H9 (cell line): ENCODE measurements at places on chromosomes 1 and 21. TPM values are rescaled to one million over a fixed set of nuclear protein-coding genes. Genes with fewer than 3 reads are reported as not detected.

GRCh38 chr21:42445311-42445710 is 41.6 kb downstream of the UBASH3A start:
- H3K4me1 ChIP-seq: no peaks in the 10 kb centered on the region
- no peaks in the 10 kb centered on the region for H3K27me3 ChIP-seq
- DNase-seq: no peak
- H3K27ac ChIP-seq: no peak overlapping the region

GRCh38 chr1:89948722-89949345 is 46.1 kb upstream of the ZNF326 start:
- DNase-seq: no peak
- H3K4me1 ChIP-seq: peaks cover 5% of the 10 kb centered on the region
- H3K27me3 ChIP-seq: no peaks in the 10 kb centered on the region

The RYR2 gene
- 3.3 and 3.4 TPM in 2 replicates for total RNA-seq

- peaks cover 9% of the 10 kb centered on the region for H3K36me3 ChIP-seq
- H3K4me3 ChIP-seq: peak overlapping the region; percentile 94
- DNase-seq: no peak
- H3K4me1 ChIP-seq: peaks cover 6% of the 10 kb centered on the region; the same call in 1 of the 2 replicates
- H3K27ac ChIP-seq: no peak overlapping the region
- H3K27me3 ChIP-seq: no peaks in the 10 kb centered on the region
Observed at GRCh38 chr1:56577406-56578137, 1.8 kb downstream of the PLPP3 start.

The CLCA1 gene
- not detected in 2 replicates for total RNA-seq

GRCh38 chr21:42569732-42570301 is 56.2 kb downstream of the SLC37A1 start:
- H3K4me3 ChIP-seq: no peak overlapping the region
- no peak for DNase-seq
- no peaks in the 10 kb centered on the region for H3K4me1 ChIP-seq
- no peaks in the 10 kb centered on the region for H3K27me3 ChIP-seq
- H3K27ac ChIP-seq: no peak overlapping the region

The HSPB7 gene
- not detected in 2 replicates for total RNA-seq

- H3K4me3 ChIP-seq: no peak overlapping the region
- DNase-seq: no peak
- no peaks in the 10 kb centered on the region for H3K36me3 ChIP-seq
- H3K27me3 ChIP-seq: no peaks in the 10 kb centered on the region
- no peaks in the 10 kb centered on the region; the same call in 1 of the 2 replicates for H3K4me1 ChIP-seq
Observed at GRCh38 chr1:235703506-235703905, 53.9 kb upstream of the GNG4 start.

GRCh38 chr1:75438355-75438754 is 172.6 kb downstream of the SLC44A5 start:
- DNase-seq: no peak
- no peaks in the 10 kb centered on the region for H3K4me1 ChIP-seq
- no peaks in the 10 kb centered on the region for H3K36me3 ChIP-seq
- H3K27me3 ChIP-seq: no peaks in the 10 kb centered on the region
- H3K27ac ChIP-seq: no peak overlapping the region

The OR10J1 gene
- not detected in 2 replicates for total RNA-seq

DNA sequence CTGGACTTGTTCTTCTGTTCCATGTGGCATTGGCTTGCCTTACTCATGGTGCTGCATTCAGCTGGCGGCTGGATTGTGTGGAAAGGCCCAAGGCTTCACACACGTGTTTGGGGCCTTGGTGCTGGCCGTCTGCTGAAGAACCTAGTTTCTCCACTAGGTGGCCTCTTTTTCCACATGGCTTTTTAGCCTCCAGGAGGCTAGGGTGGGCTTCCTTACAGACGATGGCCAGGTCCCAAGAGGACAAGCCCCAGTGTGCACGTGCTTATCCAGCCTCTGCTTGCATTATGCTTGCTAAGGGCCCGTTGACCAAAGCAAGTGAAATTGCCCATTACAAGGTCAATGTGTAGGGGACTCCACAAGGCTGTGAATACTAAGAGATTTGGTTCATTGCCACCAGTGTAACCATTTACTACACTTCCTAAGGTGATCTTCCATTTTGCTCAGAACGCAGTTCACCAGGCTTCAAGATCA is 47.5 kb upstream of the FOXO6 start:
- no peaks in the 10 kb centered on the region for H3K27me3 ChIP-seq
- no peaks in the 10 kb centered on the region for H3K36me3 ChIP-seq
- H3K4me3 ChIP-seq: no peak overlapping the region
- DNase-seq: peak; percentile 80
- H3K27ac ChIP-seq: no peak overlapping the region

DNA sequence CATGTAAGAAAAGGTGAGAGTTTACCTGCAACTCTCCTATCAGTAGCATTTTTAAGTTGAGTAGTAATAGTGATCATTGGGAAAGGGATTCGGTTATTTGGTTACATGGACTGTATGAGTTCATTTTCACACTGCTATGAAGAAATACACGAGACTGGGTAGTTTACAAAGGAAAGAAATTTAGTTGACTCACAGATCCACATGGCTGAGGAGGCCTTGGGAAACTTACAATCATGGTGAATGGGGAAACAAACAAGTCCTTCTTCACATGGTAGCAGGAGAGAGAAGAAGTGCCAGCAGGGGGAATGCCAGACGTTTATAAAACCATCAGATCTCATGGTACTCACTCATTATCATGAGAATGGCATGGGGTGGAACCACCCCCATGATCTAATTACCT is 59.3 kb upstream of the FBXO28 start:
- H3K36me3 ChIP-seq: peaks cover 6% of the 10 kb centered on the region; the same call in 2 of the 3 replicates
- DNase-seq: no peak
- H3K4me1 ChIP-seq: peaks cover 3% of the 10 kb centered on the region; the same call in 1 of the 2 replicates
- H3K4me3 ChIP-seq: no peak overlapping the region
- H3K27ac ChIP-seq: no peak overlapping the region
- no peaks in the 10 kb centered on the region for H3K27me3 ChIP-seq

- no peak for DNase-seq
- no peak overlapping the region for H3K27ac ChIP-seq
- H3K36me3 ChIP-seq: no peaks in the 10 kb centered on the region
- H3K4me3 ChIP-seq: no peak overlapping the region
- no peaks in the 10 kb centered on the region; the same call in 1 of the 2 replicates for H3K27me3 ChIP-seq
Observed at GRCh38 chr1:145877923-145878486, 7.7 kb downstream of the ANKRD35 start.

The DNM3 gene
- total RNA-seq: 2.7 and 3.3 TPM in 2 replicates

The PPIAL4G gene
- total RNA-seq: not detected in 2 replicates

The KRTAP11-1 gene
- total RNA-seq: not detected in 2 replicates

GRCh38 chr1:115158181-115158580 is 68.9 kb upstream of the TSPAN2 start:
- H3K27ac ChIP-seq: no peak overlapping the region
- no peaks in the 10 kb centered on the region for H3K27me3 ChIP-seq
- H3K4me1 ChIP-seq: no peaks in the 10 kb centered on the region
- H3K36me3 ChIP-seq: no peaks in the 10 kb centered on the region
- H3K4me3 ChIP-seq: no peak overlapping the region

The TENT5C gene
- total RNA-seq: 0.18 and 0.37 TPM in 2 replicates

GRCh38 chr1:22241250-22241649 is 98.4 kb upstream of the WNT4 start:
- no peak for DNase-seq
- H3K27ac ChIP-seq: no peak overlapping the region
- no peak overlapping the region for H3K4me3 ChIP-seq

GRCh38 chr1:3910049-3910731 is 10.1 kb upstream of the C1orf174 start:
- DNase-seq: no peak
- H3K27ac ChIP-seq: no peak overlapping the region
- no peak overlapping the region for H3K4me3 ChIP-seq
- H3K36me3 ChIP-seq: no peaks in the 10 kb centered on the region
- H3K4me1 ChIP-seq: no peaks in the 10 kb centered on the region; the same call in 1 of the 2 replicates
- no peaks in the 10 kb centered on the region for H3K27me3 ChIP-seq

DNA sequence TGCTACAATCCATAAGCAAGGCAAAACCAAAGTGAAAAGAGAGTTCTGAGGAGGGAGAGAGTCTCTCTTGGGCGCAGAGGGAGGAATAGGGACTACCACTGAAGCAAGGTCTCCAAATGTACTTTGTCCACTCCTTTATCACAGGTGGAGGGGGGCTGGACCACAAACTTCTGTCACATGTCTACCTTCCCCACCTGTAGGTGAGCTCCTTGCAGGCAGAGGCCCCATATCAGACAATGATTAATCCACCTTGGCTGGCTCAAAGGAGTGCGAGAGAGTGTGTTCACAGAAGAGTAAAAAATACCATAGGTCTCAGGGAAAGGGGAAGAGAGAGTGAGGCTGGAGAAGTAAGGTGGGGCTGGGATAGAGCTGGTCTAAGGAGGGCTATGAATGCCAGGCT is 4.5 kb downstream of the BEND5 start:
- H3K36me3 ChIP-seq: peaks cover 12% of the 10 kb centered on the region
- DNase-seq: no peak
- H3K27ac ChIP-seq: no peak overlapping the region
- H3K27me3 ChIP-seq: no peaks in the 10 kb centered on the region

DNA sequence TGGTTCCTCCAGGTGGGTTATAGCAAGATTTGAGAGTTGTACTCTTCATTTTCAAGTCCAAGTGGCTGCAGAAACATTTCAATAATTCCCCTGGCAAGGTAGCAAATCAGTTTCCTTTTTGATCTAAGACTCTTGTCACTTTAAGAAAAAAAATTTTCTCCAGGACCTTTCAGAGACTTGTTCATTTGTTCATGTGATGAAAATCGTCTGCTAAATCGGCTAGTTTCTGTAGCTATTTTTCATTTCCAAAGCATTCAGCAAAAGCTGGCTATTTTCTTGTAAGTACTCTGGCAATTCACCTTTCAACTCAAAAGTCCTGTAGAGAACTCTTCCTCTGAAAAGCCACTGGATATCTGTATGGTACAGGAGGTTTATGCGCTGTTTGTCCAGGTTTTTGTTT is 93.5 kb downstream of the LTN1 start:
- no peaks in the 10 kb centered on the region for H3K27me3 ChIP-seq
- no peaks in the 10 kb centered on the region for H3K4me1 ChIP-seq
- no peak overlapping the region for H3K4me3 ChIP-seq
- no peak overlapping the region for H3K27ac ChIP-seq
- no peak for DNase-seq

- no peak for DNase-seq
- no peak overlapping the region for H3K27ac ChIP-seq
- no peaks in the 10 kb centered on the region for H3K27me3 ChIP-seq
- H3K4me3 ChIP-seq: no peak overlapping the region
- peaks cover 42% of the 10 kb centered on the region for H3K36me3 ChIP-seq
- H3K4me1 ChIP-seq: peaks cover 2% of the 10 kb centered on the region; the same call in 1 of the 2 replicates
Observed at GRCh38 chr1:248822148-248823032, 3.3 kb downstream of the SH3BP5L start.
